Panc1 (cell line): ENCODE measurements at places on chromosomes 2 and 18. TPM values are rescaled to one million over a fixed set of nuclear protein-coding genes. Genes with fewer than 3 reads are reported as not detected.

RFX8 gene
- total RNA-seq: not detected

SPHKAP gene
- not detected for total RNA-seq

ALPP gene
- 7.3 TPM for total RNA-seq

NPHP1 gene
- total RNA-seq: 7.2 TPM

HOXD8 gene
- total RNA-seq: not detected

SLC14A1 gene
- 1.2 TPM for total RNA-seq

GRB14 gene
- total RNA-seq: not detected

HSBP1L1 gene
- total RNA-seq: 45.4 TPM

C2orf80 gene
- total RNA-seq: not detected

IWS1 gene
- total RNA-seq: 48.6 TPM

C2orf66 gene
- total RNA-seq: 0.33 TPM

LGALSL gene
- 5.3 TPM for total RNA-seq

RAB6C gene
- 0.13 TPM for total RNA-seq

DNA sequence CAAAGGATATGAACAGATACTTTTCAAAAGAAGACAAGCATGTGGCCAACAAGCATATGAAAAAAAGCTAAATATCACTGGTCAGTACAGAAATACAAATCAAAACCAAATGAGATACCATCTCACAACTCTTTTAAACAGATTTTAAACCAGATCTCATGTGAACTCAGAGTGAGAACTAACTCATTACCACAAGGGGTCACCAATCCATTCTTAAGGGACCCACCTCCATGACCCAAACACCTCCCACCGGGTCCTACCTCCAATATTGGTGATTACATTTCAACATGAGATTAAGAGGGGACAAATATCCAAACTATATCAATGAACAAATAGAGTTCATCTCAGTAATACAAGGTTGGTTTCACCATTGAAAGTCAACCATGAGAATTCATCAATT is 319.8 kb upstream of the GULP1 start:
- no peak for DNase-seq
- no peaks in the 10 kb centered on the region for H3K4me1 ChIP-seq
- no peaks in the 10 kb centered on the region for H3K36me3 ChIP-seq
- H3K4me3 ChIP-seq: no peak overlapping the region
- H3K27ac ChIP-seq: no peak overlapping the region

- H3K36me3 ChIP-seq: no peaks in the 10 kb centered on the region; the same call in 1 of the 2 replicates
- no peaks in the 10 kb centered on the region for H3K27me3 ChIP-seq
- H3K4me3 ChIP-seq: no peak overlapping the region
- H3K4me1 ChIP-seq: peaks cover 24% of the 10 kb centered on the region; the same call in 1 of the 2 replicates
- peak overlapping the region; percentile 45; the same call in 1 of the 2 replicates for H3K27ac ChIP-seq
Measured at GRCh38 chr2:188511346-188511745, 219.7 kb downstream of the GULP1 start.

- no peaks in the 10 kb centered on the region for H3K4me1 ChIP-seq
- no peak overlapping the region for H3K27ac ChIP-seq
- H3K27me3 ChIP-seq: no peaks in the 10 kb centered on the region
- H3K36me3 ChIP-seq: no peaks in the 10 kb centered on the region
- no peak for DNase-seq
- no peak overlapping the region for H3K4me3 ChIP-seq
Measured at GRCh38 chr2:65214361-65214760, 13.3 kb upstream of the ACTR2 start.

- H3K27me3 ChIP-seq: no peaks in the 10 kb centered on the region
- H3K4me1 ChIP-seq: peaks cover 12% of the 10 kb centered on the region
- H3K27ac ChIP-seq: peak overlapping the region; percentile 42
- H3K4me3 ChIP-seq: no peak overlapping the region
- H3K36me3 ChIP-seq: no peaks in the 10 kb centered on the region
- DNase-seq: no peak
Measured at GRCh38 chr18:23094411-23095190, 40.7 kb upstream of the CABLES1 start.

GRCh38 chr2:8064603-8065002 is 617.3 kb upstream of the ID2 start:
- no peaks in the 10 kb centered on the region for H3K27me3 ChIP-seq
- no peaks in the 10 kb centered on the region for H3K4me1 ChIP-seq
- no peaks in the 10 kb centered on the region; the same call in 1 of the 2 replicates for H3K36me3 ChIP-seq

DNA sequence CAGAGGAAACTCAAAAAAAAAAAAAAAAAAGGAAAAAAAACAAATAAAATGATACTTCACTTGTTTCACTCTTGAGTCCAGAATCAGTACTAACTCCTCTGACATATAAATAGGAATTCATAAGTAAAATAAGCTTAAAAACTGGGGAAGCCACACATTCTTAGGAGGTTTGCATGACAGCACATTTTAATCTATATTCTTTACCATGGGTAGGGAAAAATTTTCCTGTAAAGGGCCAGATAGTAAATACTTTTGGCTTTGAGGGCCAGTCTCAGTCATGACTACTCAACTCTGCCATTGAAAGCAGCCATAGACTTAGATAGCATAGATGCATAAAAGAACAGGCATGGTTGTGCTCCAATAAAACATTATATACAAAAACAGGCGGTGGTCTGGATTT is 145.2 kb downstream of the BCL11A start:
- DNase-seq: no peak
- H3K36me3 ChIP-seq: no peaks in the 10 kb centered on the region
- no peak overlapping the region for H3K4me3 ChIP-seq

GRCh38 chr2:42757981-42758740 is 5.8 kb downstream of the OXER1 start:
- no peak overlapping the region for H3K4me3 ChIP-seq
- H3K36me3 ChIP-seq: no peaks in the 10 kb centered on the region
- no peak for DNase-seq
- H3K4me1 ChIP-seq: no peaks in the 10 kb centered on the region
- no peaks in the 10 kb centered on the region for H3K27me3 ChIP-seq

GRCh38 chr2:118177884-118178283 is 89.6 kb downstream of the INSIG2 start:
- no peak for DNase-seq
- H3K27ac ChIP-seq: no peak overlapping the region
- peaks cover 8% of the 10 kb centered on the region for H3K27me3 ChIP-seq

GRCh38 chr2:66553370-66553769 is 118.4 kb downstream of the MEIS1 start:
- H3K4me3 ChIP-seq: no peak overlapping the region
- H3K27ac ChIP-seq: no peak overlapping the region
- DNase-seq: no peak
- H3K36me3 ChIP-seq: no peaks in the 10 kb centered on the region
- no peaks in the 10 kb centered on the region for H3K4me1 ChIP-seq
- H3K27me3 ChIP-seq: peaks cover 3% of the 10 kb centered on the region; the same call in 1 of the 2 replicates

DNA sequence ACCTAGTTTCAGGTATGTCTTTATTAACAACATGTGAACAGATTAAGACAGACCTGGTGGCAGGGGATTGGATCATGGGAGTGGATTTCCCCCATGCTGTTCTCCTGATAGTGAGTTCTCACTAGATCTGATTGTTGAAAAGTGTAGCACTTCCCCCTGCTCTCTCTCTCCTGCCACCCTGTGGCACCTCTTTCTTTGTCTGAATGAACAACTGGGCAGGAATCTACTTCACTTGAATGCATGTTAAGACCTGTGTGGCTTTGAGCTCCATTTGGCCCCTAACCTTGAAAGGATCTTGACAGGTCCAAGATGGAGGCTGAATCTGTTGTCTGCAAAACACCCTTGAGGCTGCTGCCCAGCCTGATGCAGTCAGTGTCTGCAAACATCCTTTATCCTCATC is 194.4 kb downstream of the RNF144A start:
- DNase-seq: no peak
- H3K4me1 ChIP-seq: no peaks in the 10 kb centered on the region
- no peak overlapping the region for H3K27ac ChIP-seq
- no peaks in the 10 kb centered on the region for H3K36me3 ChIP-seq

GRCh38 chr2:33607251-33607721 is 8.2 kb upstream of the FAM98A start:
- H3K27ac ChIP-seq: no peak overlapping the region
- no peak overlapping the region for H3K4me3 ChIP-seq
- H3K4me1 ChIP-seq: no peaks in the 10 kb centered on the region
- no peaks in the 10 kb centered on the region for H3K36me3 ChIP-seq
- no peaks in the 10 kb centered on the region for H3K27me3 ChIP-seq
- DNase-seq: no peak

DNA sequence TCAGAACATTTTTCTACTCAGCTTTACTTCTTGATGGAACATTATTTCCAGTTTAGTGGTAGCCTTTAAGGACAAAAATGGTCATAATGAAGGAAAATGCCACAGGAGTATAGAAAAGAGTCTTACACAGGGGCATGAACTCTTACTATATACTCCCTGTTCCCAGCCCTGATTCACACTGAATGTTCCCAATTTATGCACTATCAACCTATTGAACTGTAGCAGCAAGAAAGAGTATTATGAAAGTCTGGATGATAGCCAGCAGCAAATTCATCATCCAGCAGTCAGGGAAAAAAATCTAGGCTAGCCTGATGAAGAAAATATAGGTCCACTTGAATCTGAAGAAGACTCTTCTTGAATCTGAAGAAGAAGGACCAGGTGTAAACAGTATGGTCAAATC is 1170.3 kb upstream of the CHAC2 start:
- DNase-seq: no peak
- no peaks in the 10 kb centered on the region for H3K36me3 ChIP-seq
- no peak overlapping the region for H3K27ac ChIP-seq

GRCh38 chr18:35444636-35445035 is 53.1 kb downstream of the INO80C start:
- DNase-seq: no peak
- H3K4me3 ChIP-seq: no peak overlapping the region
- no peaks in the 10 kb centered on the region for H3K36me3 ChIP-seq
- no peaks in the 10 kb centered on the region for H3K27me3 ChIP-seq

DNA sequence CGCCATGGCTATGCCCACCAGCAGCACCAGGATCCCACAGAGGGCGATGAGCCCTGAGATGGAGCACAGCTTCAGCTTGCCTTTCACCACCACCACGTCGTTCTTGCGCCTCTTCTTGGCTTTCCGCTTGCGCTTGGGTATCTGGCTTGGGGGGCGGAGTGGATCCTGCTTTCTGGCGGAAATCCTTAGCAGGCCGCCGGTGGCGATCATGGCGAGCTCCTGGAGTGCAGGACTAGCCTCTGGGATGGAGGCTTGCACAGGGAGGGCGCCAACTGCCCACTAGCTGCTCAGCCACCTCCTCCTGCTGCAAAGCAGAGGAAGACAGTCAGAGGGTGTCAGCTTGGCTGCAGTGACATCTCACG is 3.5 kb downstream of the TMEM200C start:
- H3K4me1 ChIP-seq: no peaks in the 10 kb centered on the region
- H3K36me3 ChIP-seq: no peaks in the 10 kb centered on the region; the same call in 1 of the 2 replicates
- no peak overlapping the region for H3K4me3 ChIP-seq
- no peak overlapping the region for H3K27ac ChIP-seq
- DNase-seq: no peak

GRCh38 chr2:71785516-71785981 is 332.2 kb downstream of the DYSF start:
- H3K4me1 ChIP-seq: peaks cover 13% of the 10 kb centered on the region
- no peak for DNase-seq

DNA sequence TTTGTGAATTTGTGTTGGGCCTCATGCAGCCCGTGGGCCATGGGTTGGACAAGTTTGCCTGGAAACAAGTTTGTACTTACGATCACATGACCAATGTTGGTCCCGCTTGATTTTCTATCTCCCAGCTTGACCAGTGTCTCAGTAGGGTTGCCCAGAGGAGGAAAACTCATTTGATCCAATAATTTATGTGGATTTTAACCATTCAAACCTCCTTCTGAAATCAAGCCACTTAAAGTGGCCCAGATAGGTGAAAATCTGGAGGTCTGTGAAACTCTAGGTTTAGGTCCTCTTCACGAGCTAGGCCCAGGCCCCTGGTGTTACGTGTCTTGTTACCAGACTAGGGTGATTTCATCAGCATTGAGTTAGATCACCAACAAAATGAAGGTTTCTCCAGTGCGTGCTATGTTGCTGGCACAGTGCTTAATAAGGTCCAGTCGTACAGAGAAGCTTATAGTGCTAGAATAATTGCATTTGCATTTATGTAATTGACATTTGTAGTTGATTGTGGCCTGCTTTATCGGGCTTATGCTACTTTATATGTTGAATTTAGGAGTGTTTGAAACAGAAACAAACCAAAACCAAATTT is 4.4 kb downstream of the ACTR2 start:
- no peak overlapping the region for H3K4me3 ChIP-seq
- peaks cover 24% of the 10 kb centered on the region for H3K4me1 ChIP-seq
- peak overlapping the region; percentile 8 for H3K27ac ChIP-seq
- DNase-seq: no peak

DNA sequence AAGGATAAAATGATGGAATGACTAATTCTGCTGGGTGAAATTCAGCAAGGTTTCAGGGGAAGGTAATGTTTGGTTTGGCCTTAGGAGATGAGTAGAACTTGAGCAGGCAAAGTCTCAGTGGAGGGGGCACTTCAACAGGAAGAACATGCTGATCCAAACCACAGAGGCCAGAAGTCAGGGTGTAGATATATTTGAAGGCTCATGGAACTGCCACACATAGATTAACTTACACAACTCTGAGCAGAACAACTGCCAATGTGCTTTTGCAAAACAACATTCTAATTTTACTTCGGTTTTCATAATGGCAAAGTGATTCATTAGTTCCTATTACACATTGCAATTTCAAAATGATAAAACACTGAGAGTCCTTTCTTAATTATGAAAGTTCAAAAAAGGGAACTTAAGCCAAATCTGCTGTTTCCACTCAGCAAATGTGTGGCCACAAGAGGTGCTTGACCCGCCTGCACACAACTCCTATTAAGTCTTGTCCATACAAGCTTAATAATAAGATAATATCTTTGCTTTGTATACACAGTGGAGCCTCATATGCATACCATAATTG is 284.8 kb downstream of the MREG start:
- H3K4me1 ChIP-seq: no peaks in the 10 kb centered on the region
- no peak overlapping the region for H3K27ac ChIP-seq
- DNase-seq: no peak
- no peaks in the 10 kb centered on the region for H3K27me3 ChIP-seq
- no peaks in the 10 kb centered on the region for H3K36me3 ChIP-seq
- no peak overlapping the region for H3K4me3 ChIP-seq

- H3K27me3 ChIP-seq: no peaks in the 10 kb centered on the region
- DNase-seq: no peak
- no peak overlapping the region for H3K27ac ChIP-seq
- H3K4me3 ChIP-seq: no peak overlapping the region
- no peaks in the 10 kb centered on the region for H3K4me1 ChIP-seq
Measured at GRCh38 chr2:165725421-165725820, 68.6 kb downstream of the GALNT3 start.
